Endothelial cell (in vitro differentiated cells): ENCODE measurements at places on chromosomes 5 and 9.

GRCh38 chr5:178387061-178387855 is 154.7 kb upstream of the PHYKPL start:
- DNase-seq: no peak

DNA sequence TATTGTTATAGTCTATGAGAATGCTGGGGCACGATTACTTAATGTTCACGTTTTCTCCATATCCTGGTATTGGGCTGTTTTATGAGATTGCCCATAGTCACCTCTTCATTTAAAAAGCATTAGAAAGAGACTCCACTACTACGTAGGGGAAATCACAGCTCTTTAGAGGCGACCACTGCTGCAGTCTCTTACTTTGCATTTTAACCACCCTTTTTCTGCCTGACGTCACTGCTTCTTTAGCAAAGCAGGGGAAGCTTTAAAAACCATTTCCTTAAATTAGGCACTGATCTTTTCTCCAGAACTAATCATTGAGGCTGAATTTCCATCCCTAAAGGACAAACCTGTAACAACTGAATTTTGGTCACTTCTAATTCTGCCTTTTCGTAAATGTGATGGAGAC is 38.9 kb downstream of the ZNF608 start:
- no peak for DNase-seq

DNA sequence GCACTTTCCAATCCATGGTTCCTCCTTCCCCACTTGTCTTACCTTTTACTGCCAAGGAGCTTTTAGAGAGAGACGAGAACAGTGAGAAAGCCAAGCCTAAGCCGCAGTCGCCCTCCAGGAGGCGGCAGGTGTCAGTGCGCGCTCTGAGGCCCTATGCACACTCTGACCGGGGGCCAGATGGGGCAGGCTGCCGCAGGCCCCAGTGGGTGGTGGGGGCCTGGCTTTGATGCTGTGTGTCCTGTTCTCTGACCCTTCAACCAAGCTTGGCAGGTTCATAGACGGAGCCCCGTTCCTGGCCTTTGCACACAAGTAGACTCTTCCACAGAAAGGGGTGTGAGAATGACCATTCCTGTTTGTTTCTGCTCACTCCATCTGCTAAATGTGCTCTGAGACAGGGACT is 77.3 kb downstream of the WNK2 start:
- DNase-seq: no peak

- DNase-seq: no peak
Measured at GRCh38 chr5:5145651-5146529, 5.8 kb downstream of the ADAMTS16 start.

- DNase-seq: no peak
Measured at GRCh38 chr9:17863213-17863883, 284.5 kb downstream of the SH3GL2 start.
